ENCODE measurements at places on chromosomes 5 and 9.

- DNase-seq: no peak
These were observed 33.0 kb upstream of the CCDC112 start for GRCh38 chr5:115329475-115329874.

GRCh38 chr5:115766608-115767007 lies 49.9 kb downstream of the CDO1 start:
- DNase-seq: no peak

- no peak for DNase-seq
These were observed 111.4 kb downstream of the DCP2 start for GRCh38 chr5:113087976-113088514.

GRCh38 chr5:89147031-89147430 lies 264.0 kb upstream of the MEF2C start:
- no peak for DNase-seq

GRCh38 chr5:176153741-176154140 lies 84.5 kb upstream of the SIMC1 start:
- no peak for DNase-seq

DNA sequence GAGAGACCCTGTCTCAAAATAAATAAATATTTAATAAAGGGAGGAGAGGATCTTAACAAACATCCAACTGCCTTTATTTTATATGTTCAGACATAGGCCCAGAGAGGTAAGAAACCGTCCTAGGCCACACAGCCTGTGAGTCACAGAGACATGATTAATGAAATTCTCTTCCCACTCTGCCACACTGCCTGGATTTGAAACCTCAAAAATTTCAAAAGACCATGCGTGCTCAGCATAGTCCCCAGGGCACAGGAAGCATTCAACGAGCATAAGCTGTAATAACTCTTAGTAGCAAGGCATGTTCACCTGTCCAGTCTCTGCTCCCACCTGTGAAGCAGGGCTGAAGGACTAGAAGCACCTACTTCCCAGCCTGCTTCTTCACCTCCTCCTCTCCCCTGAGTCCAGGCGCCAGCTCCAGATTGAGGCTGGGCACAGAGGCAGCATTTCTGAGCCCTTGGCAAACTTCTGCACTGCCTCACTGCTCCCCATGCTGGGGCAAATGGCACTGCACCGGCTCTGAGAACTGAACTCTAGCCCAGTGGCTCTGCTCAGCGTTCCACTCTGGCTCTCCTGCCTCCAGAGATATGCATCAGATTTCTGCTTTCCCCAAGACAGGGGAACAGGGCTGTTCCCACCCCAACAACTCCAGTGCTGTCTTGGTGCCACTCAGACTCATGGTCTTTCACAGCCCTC lies 1.1 kb downstream of the FAT2 start:
- DNase-seq: no peak

DNA sequence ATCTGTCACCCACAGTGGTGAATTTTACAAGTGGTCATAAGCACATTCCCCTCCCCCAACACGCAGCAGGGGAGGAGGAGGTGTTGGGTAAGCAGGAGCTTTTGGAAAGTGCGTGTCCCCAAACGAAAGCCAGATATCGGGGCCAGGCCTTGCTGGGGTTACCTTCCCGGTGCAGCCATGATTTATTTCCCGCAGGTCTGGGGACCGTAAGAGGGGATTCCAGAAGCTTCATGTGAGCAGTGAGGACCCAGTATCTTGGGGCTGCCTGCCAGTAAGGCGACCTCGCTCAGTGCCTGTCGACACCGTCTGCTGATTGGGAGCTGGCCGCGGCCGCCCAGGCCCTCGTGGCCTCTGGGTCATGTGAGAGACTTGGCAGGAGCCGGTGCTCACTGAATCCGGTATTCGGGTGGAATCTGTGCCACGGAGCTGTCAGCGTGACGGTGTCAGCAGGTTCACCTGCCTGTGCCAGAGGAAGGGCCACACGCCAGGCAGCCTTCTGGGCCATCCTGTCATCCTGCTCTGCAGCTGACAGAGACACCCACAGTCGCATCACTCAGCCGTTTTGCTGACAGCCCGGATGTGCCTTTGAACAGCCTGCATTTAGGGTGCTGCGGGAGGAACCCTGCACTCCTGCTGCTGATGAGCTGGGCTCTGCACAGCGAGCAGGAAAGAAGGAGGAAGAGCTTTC lies 37.3 kb downstream of the SEC61B start:
- DNase-seq: no peak

GRCh38 chr5:172807766-172808311 lies 26.2 kb upstream of the ERGIC1 start:
- peak; percentile 59 for DNase-seq

Measured in trophoblast cell (in vitro differentiated cells and primary cell).